Left colon (tissue), 2 donors: ENCODE measurements at places on chromosomes 5 and 9. TPM values are rescaled to one million over a fixed set of nuclear protein-coding genes. Genes with fewer than 3 reads are reported as not detected.

GRCh38 chr9:133125941-133126696, 5.1 kb upstream of the RALGDS start:
- peak; percentile 39 for DNase-seq

DNA sequence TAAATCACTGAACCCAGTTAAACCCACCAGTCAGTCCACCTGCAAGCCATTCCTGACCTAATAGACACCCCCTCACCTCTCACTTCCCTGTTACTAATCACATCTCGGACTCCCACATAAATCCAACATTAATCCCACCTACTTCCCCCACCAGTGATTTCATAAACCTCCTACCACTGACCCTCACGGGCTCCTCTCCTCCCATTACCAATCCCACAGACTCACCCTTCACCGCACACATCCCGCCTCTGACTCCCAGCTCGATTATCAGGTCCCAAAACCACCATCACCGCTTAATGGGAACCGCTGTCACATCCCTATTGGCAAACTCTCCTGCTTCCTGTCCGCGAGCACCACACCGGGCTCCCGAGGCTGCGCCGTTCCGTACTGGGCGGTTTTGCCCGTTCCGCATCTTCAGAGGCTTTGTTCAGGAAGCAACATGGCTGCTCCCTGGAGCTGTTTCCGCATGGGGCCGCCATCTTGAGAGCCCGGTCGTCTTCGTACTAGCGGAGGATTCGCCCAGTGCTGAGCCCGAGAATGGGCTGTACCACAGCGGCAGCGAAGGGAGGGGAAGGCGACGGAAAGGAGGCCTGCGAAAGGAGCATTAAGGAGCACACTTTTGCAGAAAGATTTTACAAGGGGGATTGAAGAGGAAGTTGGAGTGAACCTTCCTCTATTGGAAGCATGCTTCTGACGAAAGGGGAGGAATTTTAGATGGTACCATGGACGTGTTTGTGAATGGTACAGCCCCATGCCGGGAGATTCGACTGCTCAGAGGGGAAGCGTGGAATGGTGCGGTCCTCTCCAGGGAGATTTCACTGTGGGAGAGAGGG, at the start of gene ZNF300:
TSS of gene ZNF300 (minus strand) at position 502 of the 833 bp plus-strand sequence. CDS start 1,825 bp downstream, outside the sequence.
- peak; percentile 79 for DNase-seq

DNA sequence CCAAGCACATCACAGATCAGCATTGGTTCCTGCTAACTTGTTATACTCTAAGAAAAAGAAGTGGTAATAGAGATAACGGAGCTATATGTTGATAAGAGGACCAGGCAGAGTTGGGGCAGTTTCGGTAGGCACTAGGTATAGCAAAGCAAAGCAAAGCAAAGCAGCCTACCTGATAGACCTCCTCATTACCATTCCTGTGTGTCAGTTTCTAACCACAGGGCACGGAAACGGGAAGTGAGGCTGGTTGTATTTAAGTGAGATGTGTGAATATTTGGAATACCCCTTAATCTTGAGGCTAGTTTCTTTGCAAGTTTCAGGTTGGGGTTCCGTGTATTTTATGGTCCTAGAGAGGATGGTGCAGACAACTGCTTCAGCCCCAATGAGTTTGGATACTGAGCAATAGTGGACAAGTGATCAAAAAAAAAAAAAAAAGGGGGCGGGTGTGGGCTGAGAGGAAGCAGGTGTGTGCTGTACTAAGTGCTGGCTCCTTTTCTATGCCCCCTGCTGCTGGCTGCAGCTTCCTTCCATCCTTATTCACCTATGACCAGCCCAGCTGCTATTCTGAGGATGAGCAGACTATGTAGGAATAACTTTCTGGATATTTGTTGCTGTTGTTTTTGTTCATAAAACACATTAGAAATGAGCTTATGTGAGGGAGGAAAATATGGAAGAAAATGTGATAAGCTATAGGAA, 183.3 kb downstream of the SH3GL2 start:
- DNase-seq: no peak

DNA sequence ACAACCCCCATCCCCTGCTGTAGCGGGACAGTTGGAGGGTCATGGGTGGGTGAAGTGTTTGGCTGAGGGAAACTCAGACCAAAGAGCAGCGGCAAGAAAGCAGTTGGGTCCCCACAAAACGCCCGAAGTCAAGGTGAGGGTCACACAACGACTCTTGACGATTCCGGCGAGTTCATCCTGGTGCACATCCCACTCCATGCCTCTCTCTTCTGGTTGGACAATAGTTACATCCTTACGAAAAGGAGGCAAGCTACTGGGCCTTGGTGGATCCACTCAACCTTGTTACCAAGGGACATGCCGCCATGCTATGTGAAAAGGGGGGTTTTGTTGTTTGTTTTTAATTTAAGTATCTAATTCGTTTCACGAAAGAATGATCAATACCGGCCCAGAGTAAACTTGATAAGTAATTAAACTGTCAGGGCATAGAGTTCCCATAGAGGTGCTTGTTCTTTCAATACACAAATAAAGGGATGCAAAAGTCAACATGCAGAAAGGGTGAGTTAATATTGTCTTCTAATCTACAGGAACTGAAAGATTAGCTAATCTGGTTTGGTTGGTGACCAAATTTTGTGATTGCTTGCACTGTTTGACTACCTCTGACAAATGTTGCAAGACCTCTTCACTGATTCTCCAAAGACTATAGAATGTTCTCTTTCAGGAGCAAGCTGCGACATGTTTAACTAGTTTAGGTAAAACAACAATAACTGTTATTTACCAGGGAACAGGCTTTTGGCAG, 732 bp upstream of the SMIM15 start:
- DNase-seq: peak; percentile 38

Gene UGT3A1
- not detected for total RNA-seq

GRCh38 chr9:110106661-110107060, 101.3 kb downstream of the C9orf152 start:
- no peak for DNase-seq

DNA sequence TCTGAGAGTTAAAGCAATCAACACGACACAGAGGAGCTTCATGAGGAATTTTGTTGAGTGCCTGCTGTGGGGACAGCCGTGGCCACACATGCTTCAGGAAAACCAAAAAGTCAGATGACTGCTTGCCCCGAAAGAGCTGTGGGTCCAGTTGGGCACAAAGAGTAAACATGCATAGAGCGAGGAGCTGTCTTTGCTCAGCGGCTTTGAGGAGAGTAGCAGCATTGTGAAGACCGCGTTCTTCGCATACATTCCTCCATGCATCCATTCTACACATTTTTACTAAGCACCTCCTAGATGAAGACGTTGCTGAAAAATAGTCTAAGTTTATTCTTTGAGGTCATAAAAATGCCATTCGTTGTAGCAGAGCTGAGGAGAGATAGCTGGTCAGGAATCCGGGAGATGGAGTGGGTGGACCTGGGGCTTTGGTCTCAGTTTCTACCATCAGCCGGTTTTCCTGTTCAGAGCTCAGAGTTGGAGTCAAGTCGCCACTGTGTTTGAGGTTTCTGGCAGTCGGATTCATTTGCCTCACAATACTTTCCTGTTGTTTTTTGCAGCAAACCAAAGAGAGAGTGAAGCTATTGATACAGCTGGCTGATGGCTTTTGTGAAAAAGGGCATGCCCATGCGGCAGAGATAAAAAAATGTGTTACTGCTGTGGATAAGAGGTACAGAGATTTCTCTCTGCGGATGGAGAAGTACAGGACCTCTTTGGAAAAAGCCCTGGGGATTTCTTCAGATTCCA, 194.5 kb upstream of the OTULINL start:
- no peak for DNase-seq

- DNase-seq: no peak
These were observed 93.1 kb downstream of the BOD1 start for GRCh38 chr5:173523388-173523787.

DNA sequence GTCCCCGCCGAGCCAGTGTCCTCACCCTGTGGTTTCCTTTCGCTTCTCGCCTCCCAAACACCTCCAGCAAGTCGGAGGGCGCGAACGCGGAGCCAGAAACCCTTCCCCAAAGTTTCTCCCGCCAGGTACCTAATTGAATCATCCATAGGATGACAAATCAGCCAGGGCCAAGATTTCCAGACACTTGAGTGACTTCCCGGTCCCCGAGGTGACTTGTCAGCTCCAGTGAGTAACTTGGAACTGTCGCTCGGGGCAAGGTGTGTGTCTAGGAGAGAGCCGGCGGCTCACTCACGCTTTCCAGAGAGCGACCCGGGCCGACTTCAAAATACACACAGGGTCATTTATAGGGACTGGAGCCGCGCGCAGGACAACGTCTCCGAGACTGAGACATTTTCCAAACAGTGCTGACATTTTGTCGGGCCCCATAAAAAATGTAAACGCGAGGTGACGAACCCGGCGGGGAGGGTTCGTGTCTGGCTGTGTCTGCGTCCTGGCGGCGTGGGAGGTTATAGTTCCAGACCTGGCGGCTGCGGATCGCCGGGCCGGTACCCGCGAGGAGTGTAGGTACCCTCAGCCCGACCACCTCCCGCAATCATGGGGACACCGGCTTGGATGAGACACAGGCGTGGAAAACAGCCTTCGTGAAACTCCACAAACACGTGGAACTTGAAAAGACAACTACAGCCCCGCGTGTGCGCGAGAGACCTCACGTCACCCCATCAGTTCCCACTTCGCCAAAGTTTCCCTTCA, 1.4 kb downstream of the GLIS3 start:
- peak; percentile 62 for DNase-seq

GRCh38 chr9:106588626-106589025, 274.3 kb upstream of the ZNF462 start:
- DNase-seq: no peak
